ENCODE measurements at places on chromosomes 2 and 18.

DNA sequence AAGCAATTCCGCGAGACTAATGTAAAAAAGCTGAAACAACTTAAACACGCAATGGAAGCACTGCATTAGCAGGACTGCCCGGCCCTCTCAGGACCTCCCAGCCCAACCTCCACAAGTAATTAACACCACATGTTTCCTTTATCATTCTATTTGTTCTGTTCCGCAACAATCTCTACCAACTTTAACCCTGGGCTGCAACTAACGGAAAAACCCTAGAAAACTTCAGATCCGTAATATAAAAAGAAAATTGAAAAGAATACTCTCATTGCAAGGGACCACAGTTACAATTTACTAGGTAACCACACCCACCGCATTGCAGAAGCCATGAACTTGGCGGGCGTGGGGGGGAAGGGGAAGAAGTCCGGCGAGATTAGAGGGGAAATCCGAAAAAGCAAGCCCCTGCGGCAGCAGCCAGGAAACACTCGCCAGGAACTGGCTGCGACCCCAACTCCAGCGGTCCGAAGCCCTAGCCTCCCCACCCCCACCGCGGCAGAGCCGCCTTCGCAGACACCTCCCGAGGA, 1.2 kb downstream of the EPB41L3 start:
- DNase-seq, result peak; percentile 18

- no peak for DNase-seq
Measured at GRCh38 chr2:234038076-234038802, 12.3 kb upstream of the SPP2 start.

- DNase-seq, result no peak
Measured at GRCh38 chr2:207490441-207490840, 39.3 kb upstream of the CREB1 start.

DNA sequence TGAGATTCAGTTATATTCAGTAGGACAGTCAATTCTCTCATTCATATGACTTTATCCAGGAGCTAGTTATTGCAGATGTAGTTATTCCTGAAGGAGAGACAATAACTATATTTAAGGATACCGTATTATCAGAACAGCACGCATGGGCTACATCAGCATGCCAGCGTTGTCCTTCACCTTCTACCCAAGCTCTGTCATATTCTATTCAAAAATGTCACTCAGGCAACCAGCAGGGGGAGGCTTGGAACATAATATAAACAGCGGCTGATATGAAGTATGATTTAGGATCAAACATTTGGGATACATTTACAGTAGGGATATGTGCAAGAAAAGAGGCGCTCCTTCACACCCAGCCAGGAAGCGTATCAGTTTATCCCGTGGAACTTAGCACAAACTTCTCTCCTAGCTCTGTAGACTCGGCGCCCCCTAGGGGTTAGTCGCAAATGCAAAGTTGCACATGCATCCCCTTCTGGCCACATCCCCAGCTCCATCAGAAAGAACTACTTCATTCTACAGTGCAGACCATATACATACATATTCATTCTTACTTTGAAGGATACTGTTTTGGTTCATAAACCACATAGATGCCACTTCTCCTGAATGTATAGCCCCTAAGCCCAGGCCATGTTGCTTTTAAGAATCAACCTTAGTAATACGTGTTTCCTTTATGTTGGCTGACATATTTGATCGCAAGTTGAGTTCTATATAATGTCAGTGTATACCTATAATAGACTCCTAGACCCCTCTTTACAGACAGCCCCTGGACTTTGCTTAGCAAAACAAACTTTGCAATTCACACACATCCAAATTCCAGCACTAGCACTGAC, 759.4 kb downstream of the ADCYAP1 start:
- peak; percentile 35 for DNase-seq

GRCh38 chr18:21484851-21485636, 115.5 kb downstream of the ESCO1 start:
- DNase-seq, result no peak
